ENCODE measurements at places on chromosomes 1 and 21.

DNA sequence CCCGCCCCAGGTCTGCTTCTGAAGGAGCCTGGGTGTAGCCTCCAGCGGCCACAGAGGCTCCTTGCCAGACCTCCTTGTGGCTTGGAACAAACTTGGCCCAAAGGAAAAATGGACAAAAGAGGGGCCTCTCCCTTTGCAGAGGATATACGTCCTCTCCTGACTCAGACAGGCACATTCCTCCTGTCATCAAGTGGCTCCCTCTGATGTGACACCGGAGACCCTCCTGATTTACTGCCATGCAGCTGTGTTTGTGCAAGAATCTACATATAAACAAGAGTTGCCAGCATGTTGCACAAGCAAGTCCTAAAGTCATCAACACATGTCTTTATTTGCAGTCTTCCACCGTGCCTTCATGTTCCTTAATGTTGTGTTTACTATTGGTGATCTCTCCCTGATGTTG lies 54.1 kb upstream of the F3 start:
- no peak for DNase-seq

- DNase-seq: no peak
Measured at GRCh38 chr1:154000420-154000819, 9.9 kb downstream of the RPS27 start.

- no peak for DNase-seq
Measured at GRCh38 chr1:178122283-178122682, 28.4 kb downstream of the RASAL2 start.

GRCh38 chr21:17903929-17904639 lies 84.9 kb upstream of the C21orf91 start:
- no peak for DNase-seq

DNA sequence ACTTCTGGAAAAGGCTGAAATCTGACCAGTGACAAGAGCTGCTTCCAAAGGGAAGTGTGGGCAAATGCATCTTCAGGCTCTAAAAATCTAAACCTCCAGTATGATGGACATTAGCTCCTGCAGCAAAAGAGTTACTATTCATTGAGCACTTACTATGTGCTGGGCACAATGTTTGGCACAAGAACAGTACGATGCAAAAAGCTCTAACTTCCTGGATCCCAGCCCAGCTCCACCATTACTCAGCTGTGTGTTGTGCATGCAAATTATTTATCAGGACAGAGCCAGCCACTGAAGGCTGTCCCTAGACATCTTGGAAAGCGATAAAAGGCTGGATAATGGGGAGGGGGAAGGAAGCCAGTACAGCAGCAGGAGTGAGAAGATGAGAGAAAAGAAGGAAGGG lies 143.5 kb downstream of the ELAVL4 start:
- DNase-seq: no peak

DNA sequence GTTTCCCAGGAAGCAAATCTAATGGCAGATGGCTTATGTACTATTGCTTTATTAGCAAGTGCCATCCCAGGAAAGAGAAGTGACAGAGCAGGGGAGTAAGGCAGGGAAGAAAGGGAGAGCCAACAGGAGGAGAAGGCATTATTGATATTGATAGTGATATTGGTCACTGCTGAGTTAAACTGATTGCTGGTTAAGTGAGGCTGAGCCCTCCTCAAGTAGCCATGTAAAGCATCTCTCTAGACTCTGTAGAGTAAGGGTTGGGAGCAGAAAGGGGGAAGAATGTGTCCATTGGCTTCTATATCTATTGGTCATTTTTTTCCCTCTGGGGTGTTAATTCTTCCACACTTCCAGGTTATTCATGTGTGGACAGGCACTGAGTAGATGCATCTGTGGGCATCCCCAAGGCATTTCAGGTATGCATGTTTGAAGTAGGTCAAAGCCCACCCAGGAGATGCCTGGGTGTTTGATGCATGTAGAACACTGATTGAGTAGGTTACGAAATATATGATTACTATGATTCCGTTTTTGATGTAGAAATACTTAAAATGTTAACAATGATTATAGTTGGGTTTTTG lies 290.5 kb upstream of the DPYD start:
- DNase-seq: no peak

DNA sequence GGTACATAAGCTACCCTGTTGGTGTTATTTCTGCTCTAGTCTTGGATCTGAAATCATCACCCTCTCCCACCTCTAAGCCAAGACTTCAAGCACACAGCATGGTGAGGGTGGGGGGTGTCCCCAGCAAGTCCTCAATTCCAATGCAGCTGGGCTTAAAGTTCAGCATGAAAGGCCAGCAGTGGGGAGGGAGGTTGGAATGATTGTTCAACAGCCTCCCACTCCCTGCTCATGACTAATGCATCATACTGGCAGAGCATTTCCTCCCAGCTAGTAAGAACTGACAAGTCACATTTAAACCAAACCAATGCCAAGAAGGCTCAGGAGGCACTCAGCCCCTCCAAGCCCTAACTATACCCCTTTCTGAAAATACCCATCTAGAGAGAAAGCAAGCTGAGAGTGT lies 50.1 kb downstream of the TIAM1 start:
- DNase-seq: no peak

GRCh38 chr1:156961709-156962108 lies 41.3 kb downstream of the LRRC71 start:
- DNase-seq: no peak

GRCh38 chr1:214469290-214469689 lies 82.1 kb downstream of the PTPN14 start:
- DNase-seq: no peak

DNA sequence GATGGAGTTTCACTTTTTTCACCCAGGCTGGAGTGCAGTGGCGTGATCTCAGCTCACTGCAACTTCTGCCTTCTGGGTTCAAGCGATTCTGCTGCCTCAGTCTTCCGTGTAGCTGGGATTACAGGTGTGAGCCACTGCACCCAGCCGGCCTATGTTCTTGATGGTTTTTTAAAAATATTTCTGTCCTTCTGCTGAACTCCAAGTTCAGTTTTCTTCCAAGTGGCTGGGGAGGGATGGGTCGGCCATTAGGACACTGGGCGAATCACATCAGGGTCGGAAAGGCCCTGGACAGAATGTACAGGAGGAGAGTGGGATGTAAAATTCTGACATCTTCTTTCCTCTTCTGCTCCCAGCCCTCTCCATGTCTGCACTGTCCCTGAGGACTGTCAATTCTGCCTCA lies 289.6 kb downstream of the PTPRU start:
- no peak for DNase-seq

- DNase-seq: no peak
Measured at GRCh38 chr21:43778469-43779335, 2.6 kb upstream of the CSTB start.

- DNase-seq: no peak
Measured at GRCh38 chr1:94258873-94259331, 21.5 kb upstream of the ARHGAP29 start.

GRCh38 chr1:223330466-223330865 lies 33.5 kb downstream of the SUSD4 start:
- DNase-seq: no peak

DNA sequence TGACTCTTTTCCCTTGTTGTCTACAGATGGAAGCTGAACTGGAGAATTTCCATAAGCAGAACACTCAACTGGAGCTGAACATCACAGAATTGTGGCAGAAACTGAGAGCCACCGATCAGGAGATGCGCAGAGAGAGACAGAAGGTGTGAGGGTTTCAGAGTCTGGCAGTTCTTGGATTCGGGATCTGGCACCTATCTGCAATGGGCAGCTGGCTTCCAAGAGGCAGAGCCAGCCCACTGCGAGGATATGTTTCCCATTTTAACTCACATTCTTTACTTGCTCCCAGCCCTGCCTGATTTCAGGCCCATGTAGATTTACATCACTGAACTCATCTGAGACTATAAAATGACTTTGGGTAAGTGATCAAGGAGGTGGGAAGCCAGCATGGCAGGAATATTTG lies 37.3 kb upstream of the TMEM125 start:
- no peak for DNase-seq

GRCh38 chr1:212651977-212652376 lies 43.4 kb downstream of the ATF3 start:
- DNase-seq: no peak

- DNase-seq: no peak
Measured at GRCh38 chr21:30014886-30015285, 75.1 kb upstream of the GRIK1 start.

DNA sequence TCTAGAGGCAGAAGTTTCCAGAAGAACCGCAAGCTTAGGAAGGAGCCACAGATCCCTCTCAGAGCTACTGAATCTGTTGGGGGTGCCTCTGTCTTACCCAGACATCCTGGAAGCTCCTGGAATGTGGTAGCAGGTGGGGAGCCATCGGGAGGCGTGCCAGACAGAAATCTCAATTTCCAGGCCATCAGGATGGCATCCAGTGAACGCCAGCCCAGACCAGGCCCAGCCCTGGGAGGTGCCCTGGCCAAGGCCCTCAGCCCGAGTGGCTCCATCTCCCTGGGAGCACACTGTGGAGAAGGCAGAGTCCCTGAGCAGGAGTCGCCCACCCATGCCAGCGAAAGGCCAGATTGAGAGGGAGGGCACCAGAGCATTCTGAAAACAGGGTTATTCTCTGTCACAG lies 2.5 kb downstream of the ABCA4 start:
- no peak for DNase-seq

GRCh38 chr1:233295975-233296322 lies 424 bp upstream of the PCNX2 start:
- DNase-seq: no peak

GRCh38 chr1:38047603-38048141 lies 1.1 kb upstream of the POU3F1 start:
- no peak for DNase-seq

DNA sequence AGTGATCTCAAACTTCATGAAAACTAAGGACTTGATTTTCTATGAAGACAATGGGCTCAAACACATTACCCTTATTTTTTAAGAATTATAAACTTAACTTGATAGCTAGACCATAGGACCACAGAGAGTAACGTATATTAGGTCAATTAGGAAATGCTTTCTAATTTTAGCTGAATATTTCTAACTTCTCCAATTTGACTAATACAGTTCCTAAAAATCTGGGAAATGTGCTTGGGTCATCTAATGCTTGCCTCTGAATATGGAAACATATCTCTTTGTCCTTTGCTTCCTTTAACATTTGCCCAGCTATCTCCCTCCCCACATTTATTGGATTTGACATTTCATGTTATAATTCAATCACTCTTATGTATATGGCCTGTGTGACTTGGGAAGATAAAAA lies 141.4 kb downstream of the LHX8 start:
- DNase-seq: no peak

DNA sequence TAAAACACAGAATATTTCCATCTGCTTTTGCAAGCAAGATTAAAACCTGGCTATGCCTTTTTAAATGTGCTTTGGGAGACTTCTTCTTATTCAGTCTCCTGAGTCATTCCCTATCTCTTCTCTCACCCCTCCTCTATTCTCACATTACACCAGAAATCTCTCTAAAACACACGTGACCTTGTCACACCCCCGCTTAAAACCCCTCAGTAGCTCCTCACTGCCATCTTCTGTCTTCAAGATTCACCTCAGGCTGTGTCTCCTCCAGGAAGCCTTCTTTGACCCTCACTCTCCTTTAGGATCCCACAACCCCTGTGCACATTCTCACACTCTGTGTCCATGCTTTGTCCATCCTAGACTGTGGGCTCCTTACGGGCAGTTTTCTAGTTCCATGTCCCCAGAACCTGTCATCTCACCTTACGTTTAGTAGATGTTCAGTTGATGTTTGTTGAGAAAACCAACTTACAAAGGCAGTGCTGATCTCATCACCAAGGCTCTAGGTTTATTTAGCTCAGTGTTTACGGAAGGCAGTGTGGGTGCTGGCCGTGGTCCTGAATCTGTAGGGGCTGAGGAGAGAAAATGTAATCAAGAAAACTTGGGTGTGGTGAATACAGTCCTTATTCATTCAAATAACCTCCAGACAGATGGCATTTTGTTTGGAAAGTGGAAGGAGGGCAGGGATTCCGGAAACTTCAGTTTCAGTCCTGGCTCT lies 143.5 kb downstream of the DMRTA2 start:
- DNase-seq: no peak

DNA sequence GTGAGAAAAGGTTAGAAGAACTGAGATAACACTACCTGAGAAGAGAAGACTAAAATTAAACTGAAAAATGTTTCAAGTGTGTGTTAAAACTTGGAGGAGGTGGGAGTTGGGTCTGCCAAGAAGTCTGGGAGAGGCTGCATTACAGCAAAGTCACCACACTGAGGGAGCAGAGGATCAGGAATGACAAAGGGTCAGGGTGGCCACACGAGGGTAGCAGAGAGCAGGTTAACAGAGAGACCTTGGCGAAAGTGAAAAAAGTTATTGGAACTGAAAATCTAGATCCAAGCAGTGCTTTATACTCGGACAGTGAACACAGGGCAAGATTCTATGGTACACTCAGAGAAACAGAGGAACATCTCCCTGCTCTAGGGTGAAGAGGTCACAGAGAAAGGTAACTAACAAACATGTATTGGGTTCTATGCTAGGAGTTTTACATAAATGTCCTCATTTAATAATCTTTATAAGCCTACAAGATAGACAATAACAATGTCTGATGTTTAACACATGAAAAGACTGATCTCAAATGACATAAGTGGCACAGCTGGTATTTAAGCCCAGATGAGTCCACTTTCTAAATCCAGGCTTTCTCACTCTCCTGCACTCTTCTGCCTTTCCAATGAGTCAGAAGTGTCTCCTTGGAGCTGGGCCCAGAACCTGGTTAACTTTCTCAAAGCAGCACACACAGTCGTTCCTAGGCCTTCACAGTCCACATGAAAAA lies 10.3 kb upstream of the CADM3 start:
- DNase-seq: peak; percentile 37

DNA sequence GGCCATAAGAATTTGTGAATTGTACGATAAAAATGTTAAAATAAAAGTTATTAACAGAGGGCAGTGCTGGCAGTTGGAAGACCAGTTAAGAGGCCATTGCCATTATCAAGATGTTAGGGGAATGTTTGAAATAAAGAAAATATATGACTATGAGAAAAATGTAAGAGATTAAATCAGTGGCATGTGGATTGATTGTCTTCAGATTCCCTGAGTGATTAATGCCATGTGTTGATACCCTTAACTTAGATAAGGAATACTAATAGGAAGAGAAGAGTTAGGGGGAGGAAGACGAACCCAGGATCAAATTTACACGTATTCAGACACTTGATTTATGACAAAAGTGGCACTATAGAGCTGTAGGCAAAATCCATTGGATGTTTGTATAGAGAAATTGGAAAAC lies 155.8 kb downstream of the PIK3R3 start:
- no peak for DNase-seq

GRCh38 chr1:5513846-5514526 lies 478.2 kb downstream of the NPHP4 start:
- no peak for DNase-seq

DNA sequence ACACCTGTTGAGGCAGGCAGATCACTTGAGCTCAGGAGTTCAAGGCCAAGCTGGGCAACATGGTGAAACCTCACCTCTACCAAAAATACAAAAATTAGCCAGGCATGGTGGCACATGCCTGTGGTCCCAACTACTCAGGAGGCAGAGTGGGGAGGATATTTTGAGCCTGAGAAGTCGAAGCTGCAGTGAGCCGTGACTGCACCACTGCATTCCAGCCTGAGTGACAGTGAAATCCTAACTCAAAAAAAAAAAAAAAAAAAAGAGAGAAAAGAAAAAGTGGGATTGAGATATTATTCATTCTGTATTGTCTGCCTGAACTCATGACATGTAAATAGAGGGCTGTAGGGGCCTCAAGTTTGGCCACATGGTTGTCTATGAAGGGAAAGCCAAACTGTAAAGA lies 37.3 kb downstream of the WNT2B start:
- no peak for DNase-seq

GRCh38 chr21:41640748-41641509 lies 125.9 kb downstream of the RIPK4 start:
- DNase-seq: no peak

All from effector CD4-positive, alpha-beta T cell (primary cell).